Neural cell (in vitro differentiated cells): ENCODE measurements at places on chromosomes 12 and 14. TPM values are rescaled to one million over a fixed set of nuclear protein-coding genes. Genes with fewer than 3 reads are reported as not detected.

The ASIC1 gene
- 8.0 and 9.1 TPM in 2 replicates for polyA plus RNA-seq

The CFAP54 gene
- 0.44 and 1.1 TPM in 2 replicates for polyA plus RNA-seq

The ADSS1 gene
- 3.4 and 4.3 TPM in 2 replicates for polyA plus RNA-seq

The NRDE2 gene
- polyA plus RNA-seq = 9.5 and 9.7 TPM in 2 replicates

The DNAH10 gene
- polyA plus RNA-seq = 1.6 and 1.9 TPM in 2 replicates

The FAIM2 gene
- 4.0 and 5.3 TPM in 2 replicates for polyA plus RNA-seq

The C12orf50 gene
- 0.30 and 0.68 TPM in 2 replicates for polyA plus RNA-seq

The ADAMTS20 gene
- polyA plus RNA-seq = 0.14 and 0.72 TPM in 2 replicates

The INTS13 gene
- polyA plus RNA-seq = 15.3 and 28.8 TPM in 2 replicates

The RHOJ gene
- polyA plus RNA-seq = 0.10 TPM in 1 of 2 replicates, not detected in the other

The RNASE1 gene
- polyA plus RNA-seq = 0.64 TPM in 1 of 2 replicates, not detected in the other

The GARIN6 gene
- not detected in 2 replicates for polyA plus RNA-seq

The TAS2R8 gene
- polyA plus RNA-seq = 0.59 and 1.6 TPM in 2 replicates

The BCL2L14 gene
- polyA plus RNA-seq = not detected in 2 replicates

The FSCB gene
- not detected in 2 replicates for polyA plus RNA-seq

The GPR84 gene
- not detected in 2 replicates for polyA plus RNA-seq

The C14orf132 gene
- polyA plus RNA-seq = 50.1 and 62.0 TPM in 2 replicates

The TSPAN19 gene
- 3.5 and 4.8 TPM in 2 replicates for polyA plus RNA-seq

The GPR65 gene
- polyA plus RNA-seq = not detected in 2 replicates

The ACOT4 gene
- polyA plus RNA-seq = 1.1 TPM in 1 of 2 replicates, not detected in the other

The CDC42BPB gene
- polyA plus RNA-seq = 43.5 and 43.8 TPM in 2 replicates

The NTF3 gene
- not detected in 2 replicates for polyA plus RNA-seq

The BCAT1 gene
- 26.1 and 31.3 TPM in 2 replicates for polyA plus RNA-seq

The RBP5 gene
- 1.9 TPM in 1 of 2 replicates, not detected in the other for polyA plus RNA-seq

The CYP46A1 gene
- polyA plus RNA-seq = 5.4 and 15.1 TPM in 2 replicates

The AMHR2 gene
- polyA plus RNA-seq = not detected in 2 replicates

The SERPINA3 gene
- not detected in 2 replicates for polyA plus RNA-seq

The TPH2 gene
- 0.12 and 0.33 TPM in 2 replicates for polyA plus RNA-seq

The TUNAR gene
- polyA plus RNA-seq = 33.2 and 37.7 TPM in 2 replicates

The SCN8A gene
- polyA plus RNA-seq = 14.2 and 15.2 TPM in 2 replicates

The FAM90A1 gene
- polyA plus RNA-seq = not detected in 2 replicates

The RGS6 gene
- 2.1 and 7.3 TPM in 2 replicates for polyA plus RNA-seq

The CHGA gene
- polyA plus RNA-seq = 131 and 147 TPM in 2 replicates

The PLEKHG7 gene
- polyA plus RNA-seq = not detected in 2 replicates

The IL22 gene
- not detected in 2 replicates for polyA plus RNA-seq

The GLIPR1L2 gene
- 0.89 and 1.0 TPM in 2 replicates for polyA plus RNA-seq

The KRT83 gene
- not detected in 2 replicates for polyA plus RNA-seq
